ENCODE measurements at places on chromosomes 5 and 9. TPM values are rescaled to one million over a fixed set of nuclear protein-coding genes. Genes with fewer than 3 reads are reported as not detected.

DNA sequence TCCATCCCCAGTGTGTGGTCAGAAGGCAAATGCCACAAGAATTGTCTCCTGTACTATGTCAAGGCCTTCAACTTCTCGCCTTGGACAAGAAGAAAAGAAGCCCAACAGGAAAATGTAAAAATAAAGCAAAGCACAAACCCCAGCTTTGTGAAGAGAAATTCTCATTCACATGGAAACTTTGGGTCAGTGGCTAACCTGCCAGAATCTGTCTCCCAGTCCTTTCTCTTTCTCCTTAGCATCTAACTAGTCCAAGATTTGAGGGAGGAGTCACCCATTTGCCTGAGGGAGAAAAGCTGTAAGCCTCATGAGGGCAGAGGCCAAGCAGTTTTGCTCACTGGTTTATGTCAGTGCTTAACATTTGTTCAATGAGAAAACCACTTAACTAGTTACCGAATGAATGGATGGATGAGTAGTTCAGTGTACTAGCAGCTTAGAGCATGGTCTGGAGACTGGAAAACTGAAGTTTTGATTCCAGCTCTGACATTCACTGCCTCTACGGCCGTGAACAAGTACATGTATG lies 36.0 kb downstream of the ADAM19 start:
- no peak for DNase-seq

- no peak for DNase-seq
Observed at GRCh38 chr5:147760086-147760875, 22.2 kb downstream of the JAKMIP2 start.

Gene ADAMTSL1
- 5.0 TPM for total RNA-seq

DNA sequence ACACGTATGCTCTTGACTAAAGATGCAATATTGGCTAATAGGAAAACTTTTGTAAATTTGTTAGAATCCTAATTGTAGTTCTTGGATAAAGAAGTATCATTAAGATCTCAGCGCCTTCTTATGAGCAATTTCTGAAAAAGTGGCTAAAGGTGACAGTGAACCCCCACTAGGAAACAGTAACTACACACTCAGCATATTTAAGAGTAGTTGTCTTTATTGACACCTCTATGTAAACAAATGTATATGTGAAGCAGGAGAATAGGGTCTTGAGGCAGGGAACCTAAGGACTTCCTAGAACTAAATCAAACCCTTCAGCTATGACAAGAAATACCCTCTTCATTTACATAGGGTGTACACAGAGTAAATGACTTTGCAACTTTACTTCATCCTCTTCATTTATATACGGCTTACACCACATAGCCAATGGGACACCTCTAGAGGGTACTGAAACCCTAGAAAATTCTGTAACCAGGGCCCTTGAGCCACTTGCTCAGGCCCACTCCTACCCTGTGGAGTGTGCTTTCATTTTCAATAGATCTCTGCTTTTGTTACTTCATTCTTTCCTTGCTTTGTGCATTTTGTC lies 2.8 kb downstream of the NIPSNAP3A start:
- no peak for DNase-seq

GRCh38 chr5:1465966-1466471 lies 20.8 kb upstream of the SLC6A3 start:
- DNase-seq, result no peak

DNA sequence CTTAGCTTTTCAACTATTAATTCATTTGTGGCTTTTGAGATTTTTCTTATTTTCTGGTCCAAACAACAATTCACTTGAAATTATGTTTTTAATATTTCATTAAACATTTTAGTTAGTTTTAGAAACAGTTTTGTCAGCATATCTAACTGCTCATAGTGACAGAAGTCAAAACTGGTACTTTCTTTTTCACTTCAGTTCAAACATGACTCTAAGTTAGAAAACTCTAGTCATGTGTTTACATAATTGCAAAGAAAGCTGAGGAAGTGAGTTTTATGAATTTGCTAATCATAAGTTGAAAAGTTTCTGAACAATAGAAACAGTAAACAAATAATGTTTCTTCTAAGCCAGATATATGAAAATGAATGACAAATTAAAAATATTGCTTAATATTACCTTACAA lies 1931.0 kb downstream of the EFNA5 start:
- DNase-seq, result no peak

DNA sequence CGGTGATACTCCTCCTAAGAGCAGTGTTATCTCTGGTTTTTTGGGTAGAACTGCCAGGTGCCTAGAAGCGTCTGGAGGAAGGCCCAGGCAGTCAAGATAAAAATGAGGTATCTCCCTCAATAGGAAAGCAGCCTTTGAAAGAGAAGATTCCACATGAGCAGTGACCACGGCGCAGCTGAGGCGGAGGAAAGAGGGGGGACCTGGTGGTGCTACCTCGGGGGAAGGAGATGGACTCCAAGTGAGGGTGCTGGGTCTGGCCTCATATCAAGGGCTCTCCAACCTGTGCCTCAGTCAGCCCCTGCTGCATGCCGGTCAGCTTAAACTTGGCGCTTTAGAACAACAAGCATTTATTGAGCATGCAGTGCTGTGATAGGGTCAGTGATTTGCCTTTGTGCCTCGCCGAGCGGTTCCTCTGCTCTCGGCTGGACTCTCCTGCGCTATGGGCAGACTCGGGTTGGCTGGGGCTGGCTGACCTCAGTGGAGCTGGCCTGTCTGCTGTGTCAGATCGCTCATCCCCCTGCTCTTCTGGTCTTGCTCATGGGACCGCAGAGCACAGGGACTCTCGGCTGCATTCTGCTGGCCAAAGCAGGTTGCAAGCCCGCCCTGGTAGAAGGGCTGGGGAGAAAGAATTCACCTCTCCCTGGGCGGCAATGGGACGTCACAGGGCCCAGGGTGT lies 121.1 kb upstream of the IRX4 start:
- no peak for DNase-seq

DNA sequence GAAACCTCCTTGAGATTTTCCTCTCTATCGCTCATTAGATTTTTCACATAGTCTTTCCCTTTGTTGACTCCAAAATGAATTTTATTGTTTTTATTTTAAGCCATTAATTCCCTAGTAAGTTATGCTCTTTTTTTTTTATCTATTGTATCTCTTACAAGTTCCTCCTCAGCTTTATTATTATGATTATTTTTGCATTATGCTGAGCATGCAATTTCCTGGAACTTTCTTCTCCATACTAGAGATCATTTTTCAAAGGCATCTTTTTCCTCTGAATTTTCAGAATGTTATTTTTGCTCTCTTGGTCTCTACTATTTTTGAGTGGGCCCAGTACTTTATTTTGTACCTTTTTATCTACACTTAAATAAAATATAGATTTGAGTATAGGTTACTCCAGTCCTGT lies 376.6 kb upstream of the SEMA6A start:
- no peak for DNase-seq

Gene PCDHB4
- 2.7 TPM for total RNA-seq

DNA sequence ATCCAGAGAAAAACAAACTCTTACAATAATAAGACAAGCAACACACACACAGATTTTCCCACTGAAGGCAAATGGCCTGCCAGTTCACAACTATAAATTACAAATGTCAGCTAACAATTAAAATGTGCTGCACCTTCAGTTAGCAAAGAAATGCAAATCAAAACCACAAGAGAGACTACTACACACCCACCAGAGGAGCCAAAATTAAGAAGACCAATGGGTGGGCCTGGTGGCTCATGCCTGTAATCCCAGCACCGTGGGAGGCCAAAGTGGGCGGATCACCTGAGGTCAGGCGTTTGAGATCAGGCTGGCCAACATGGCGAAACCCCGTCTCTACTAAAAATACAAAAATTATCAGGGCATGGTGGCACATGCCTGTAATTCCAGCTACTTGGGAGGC lies 15.1 kb upstream of the IPPK start:
- no peak for DNase-seq

DNA sequence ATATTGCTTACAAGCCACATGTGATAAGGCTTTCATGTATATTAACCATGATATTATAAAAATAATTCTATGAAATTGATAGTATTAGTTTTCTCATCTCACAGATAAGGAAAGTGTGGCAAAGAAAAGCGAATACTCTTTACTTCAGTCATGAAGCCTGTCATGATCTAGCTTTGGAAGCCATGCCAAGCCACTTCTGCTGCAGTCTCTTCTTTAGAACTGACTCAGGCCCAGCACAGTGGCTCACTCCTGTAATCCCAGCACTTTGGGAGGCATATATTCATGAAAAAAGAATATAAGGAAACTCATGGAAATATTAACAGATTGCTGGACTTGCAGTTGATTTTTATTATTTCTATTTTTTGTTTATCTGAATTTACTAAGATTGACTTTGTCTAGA lies 42.9 kb upstream of the PJA2 start:
- DNase-seq, result no peak

DNA sequence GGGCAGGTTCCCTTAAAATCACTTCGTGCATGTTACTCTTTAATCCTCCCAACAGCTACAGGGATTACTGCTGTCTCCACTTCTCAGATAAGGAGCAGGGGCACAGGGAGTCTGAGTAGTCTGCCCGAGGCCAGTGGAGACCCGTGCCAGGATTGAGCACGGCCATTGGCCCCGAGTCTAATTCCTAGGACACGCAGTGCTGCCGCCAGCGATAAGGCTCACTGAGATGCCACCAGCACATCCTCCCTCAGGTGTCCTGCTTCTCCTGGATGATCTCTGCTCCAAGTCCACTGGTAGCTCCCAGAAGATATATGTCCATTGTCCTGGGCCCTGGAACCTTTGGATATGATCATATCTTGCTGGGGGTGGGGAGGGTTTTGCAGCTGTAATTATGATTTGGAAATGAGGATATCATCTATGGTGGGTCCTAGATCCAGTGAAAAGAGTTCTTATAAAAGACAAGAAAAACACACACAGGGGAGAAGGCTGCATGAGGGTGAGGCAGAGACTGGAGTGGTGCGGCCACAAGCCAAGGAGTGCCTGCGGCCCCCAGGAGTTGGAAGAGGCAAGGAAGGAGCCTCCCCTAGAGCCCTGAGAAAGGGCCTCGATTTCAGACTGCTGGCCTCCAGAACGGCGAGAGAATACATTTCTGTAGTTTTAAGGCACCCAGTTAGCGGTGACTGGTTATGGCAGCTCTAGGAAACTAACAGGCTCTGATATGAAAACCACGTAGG lies 19.4 kb upstream of the MED10 start:
- DNase-seq, result no peak

Gene INSL6
- total RNA-seq, result not detected

DNA sequence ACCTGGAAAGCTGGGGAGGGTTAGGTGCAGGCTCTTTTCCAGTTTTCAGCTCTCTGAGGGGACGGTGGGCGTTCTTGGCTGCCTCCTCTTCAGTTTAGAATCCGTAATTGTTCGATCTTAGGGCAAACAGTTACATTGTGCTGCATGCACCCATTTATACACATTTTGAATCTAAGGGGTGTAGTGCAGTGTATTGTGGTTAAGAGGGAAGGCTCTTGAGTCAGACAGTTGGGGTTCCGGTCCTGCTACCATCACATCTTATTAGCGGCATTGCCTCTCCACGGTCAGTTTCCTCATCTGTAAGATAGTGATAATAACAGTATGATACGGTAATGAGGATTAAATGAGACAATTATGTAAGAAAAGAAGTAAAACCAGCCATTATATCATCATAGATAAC lies 625 bp downstream of the EXOSC2 start:
- no peak for DNase-seq

Gene FYB1
- total RNA-seq, result not detected

GRCh38 chr9:81871695-81872094 lies 56.5 kb upstream of the SPATA31D4 start:
- no peak for DNase-seq

Gene PCDHA4
- total RNA-seq, result 12.5 TPM

Gene SLC1A1
- total RNA-seq, result 8.8 TPM

GRCh38 chr9:71594541-71594940 lies 173.8 kb downstream of the CEMIP2 start:
- no peak for DNase-seq

DNA sequence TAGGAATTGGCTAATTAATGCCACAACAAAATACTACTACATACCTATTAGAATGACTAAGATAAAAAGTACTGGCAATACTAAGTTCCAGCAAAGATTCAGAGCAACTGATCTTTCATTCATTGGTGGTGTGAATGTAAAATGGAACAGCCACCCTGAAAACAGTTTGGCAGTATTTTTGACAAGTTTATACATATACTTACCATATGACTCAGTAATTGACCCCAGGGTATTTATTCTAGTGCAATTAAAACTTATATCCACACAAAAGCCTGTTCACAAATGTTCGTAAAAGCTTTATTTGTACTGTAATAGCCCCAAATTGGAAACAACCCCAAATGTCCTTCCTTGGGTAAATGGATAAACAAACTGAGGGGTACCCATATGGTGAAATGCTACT lies 270.8 kb upstream of the ACTBL2 start:
- no peak for DNase-seq

Gene GRHPR
- 120 TPM for total RNA-seq

Gene CTNND2
- total RNA-seq, result 7.0 TPM

DNA sequence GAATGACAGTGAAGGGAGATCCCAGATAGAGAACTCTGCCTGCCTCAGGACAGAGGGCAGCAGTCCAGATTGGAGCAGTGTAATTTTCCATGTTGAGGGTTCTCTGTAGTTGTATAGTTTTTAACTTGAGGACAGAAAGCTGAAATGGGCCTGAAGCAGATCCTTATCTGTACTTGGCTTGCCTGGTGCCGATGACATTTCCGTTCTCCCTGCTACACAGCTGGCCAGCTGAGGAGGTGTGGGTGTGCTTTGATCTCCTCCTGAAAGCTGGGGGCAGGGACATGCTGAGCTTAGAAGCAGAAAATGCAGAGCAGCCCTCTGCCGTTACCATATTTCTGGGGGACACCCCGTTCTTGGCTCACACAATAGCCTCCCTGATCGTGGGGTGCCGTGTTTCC lies 10.5 kb downstream of the GLRX start:
- no peak for DNase-seq

- DNase-seq, result no peak
Observed at GRCh38 chr9:134026581-134026980, 1.3 kb downstream of the BRD3OS start.

GRCh38 chr5:27733237-27733636 lies 694.9 kb upstream of the CDH9 start:
- DNase-seq, result no peak

GRCh38 chr9:70081120-70081495 lies 37.5 kb downstream of the MAMDC2 start:
- DNase-seq, result no peak

DNA sequence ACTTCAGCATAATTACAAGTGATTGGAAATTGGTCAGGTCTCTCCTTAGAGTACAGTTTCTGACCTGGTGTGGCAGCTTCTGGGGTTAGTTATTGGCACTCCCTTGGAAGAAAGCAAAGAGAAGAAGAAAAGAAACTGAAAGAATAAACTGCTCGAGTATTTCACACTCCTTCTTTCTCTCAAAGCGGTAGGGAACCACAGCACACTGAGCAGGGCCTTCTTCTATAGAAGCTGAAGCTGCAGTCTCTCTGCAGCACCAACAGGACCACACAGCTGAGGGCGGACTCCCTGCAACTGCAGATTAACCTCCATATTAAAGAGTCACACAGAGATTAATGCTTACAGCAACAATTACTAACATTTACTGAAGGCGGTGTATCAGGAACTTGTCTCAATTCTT lies 152.0 kb downstream of the TRPM6 start:
- no peak for DNase-seq

Data from GM23338 (cell line).